ENCODE measurements at places on chromosomes 7 and 10. TPM values are rescaled to one million over a fixed set of nuclear protein-coding genes. Genes with fewer than 3 reads are reported as not detected.

ITIH5 gene
- total RNA-seq = 0.84 TPM

RGR gene
- 1.9 TPM for total RNA-seq

MINDY4 gene
- 5.2 TPM for total RNA-seq

PAX2 gene
- total RNA-seq = 0.06 TPM

RNF148 gene
- 0.40 TPM for total RNA-seq

LRRC4 gene
- 19.8 TPM for total RNA-seq

All from neural progenitor cell (in vitro differentiated cells).